ENCODE measurements at places on chromosomes 4 and X.
A peak's percentile ranks its signal among the peaks of the same experiment; 100 is the strongest.

- DNase-seq: peak; percentile 52
These were observed 1.3 kb upstream of the OTUD5 start for GRCh38 chrX:48958635-48959094.

- DNase-seq: no peak
These were observed 57.9 kb upstream of the HPSE start for GRCh38 chr4:83392562-83392961.

- DNase-seq: no peak
These were observed 184.1 kb downstream of the TEX13C start for GRCh38 chrX:125503769-125504168.

DNA sequence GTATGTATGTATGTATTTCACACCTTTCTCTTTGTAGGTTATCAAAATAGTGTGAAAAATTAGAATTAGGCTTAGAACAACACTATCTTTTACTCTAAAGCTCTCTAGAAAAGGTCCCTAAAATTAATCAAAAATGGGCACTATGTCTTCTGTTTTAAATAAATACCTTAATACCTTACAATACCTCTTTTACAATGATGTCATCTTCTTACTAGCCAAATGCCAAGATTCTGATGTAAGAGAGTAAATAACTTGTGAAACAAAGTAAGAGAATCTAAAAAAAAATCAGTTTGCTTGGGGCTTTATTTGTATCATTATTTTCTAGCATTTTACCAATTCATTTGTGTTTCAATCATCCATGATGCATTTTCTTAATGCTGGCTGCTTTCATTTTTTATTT, 402.2 kb upstream of the MAGEB2 start:
- no peak for DNase-seq

DNA sequence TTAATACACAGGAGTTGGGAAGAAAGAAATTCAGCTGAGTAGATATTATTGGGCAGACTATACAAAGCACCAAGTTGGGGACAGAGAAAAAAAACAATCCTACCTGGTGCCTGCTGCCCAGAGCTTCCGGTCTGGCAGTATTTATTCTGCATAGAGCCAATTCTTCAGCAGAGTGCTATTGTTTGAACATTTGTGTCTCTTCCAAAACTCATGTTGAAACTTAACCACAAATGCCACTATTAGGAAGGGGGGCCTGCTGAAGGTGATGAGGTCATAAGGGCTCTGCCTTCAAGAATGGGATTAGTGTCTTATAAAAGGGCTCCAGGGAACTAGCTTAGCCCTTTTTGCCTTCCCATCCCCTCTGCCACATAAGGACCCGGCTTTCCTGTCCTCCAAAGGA, 136.2 kb downstream of the EVC2 start:
- peak; percentile 13 for DNase-seq

DNA sequence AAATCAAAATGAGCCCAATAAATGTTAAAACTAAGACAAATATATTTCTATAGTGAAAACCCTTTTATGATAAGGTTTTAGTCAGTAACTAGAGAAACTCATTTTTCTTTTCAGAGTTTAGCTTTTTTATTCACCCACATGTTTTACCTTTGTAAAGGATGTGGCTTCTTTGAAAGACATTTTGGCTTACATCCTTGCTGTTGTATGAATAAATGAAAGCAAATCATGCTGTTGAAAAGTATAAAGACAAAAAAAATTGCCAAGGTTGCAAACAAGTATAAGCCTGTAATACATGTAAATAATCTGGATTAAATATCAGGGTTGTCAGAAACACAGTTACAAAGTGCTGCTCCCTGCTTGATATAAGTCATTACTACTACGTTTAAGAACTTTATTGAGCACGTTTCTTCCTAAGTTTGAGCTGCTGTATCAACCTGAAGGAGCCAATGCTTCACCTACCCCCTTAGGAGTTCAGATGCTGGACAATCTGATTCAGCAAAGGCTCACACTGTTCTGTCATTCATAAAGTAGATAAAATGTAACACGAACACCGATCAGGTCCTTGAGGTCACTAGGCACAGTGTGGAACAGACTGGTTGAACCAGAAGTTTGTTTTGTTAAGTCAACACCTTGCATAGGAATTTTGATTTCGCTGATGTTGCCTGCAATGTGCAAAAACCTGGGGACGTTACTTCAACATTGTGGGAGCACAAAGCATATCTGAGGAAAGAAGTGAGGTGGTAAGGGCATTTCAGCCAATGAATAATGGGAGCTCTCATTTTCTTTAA, 321.2 kb upstream of the BMP3 start:
- no peak for DNase-seq

Measured in neural progenitor cell (in vitro differentiated cells).